ENCODE measurements at places on chromosomes 12 and 14. TPM values are rescaled to one million over a fixed set of nuclear protein-coding genes. Genes with fewer than 3 reads are reported as not detected.

CLEC9A gene
- not detected for total RNA-seq

KRT83 gene
- not detected for total RNA-seq

B4GALNT1 gene
- total RNA-seq = 0.13 TPM

NOVA1 gene
- under 0.01 TPM for total RNA-seq

P2RX2 gene
- total RNA-seq = not detected

NEUROD4 gene
- not detected for total RNA-seq

FIGNL2 gene
- 0.39 TPM for total RNA-seq
